ENCODE measurements at places on chromosomes 6 and 20. TPM values are rescaled to one million over a fixed set of nuclear protein-coding genes. Genes with fewer than 3 reads are reported as not detected.

The HSPA1B gene
- total RNA-seq, result 93.9 TPM

The OPN5 gene
- total RNA-seq, result not detected

The GSTA1 gene
- not detected for total RNA-seq

DNA sequence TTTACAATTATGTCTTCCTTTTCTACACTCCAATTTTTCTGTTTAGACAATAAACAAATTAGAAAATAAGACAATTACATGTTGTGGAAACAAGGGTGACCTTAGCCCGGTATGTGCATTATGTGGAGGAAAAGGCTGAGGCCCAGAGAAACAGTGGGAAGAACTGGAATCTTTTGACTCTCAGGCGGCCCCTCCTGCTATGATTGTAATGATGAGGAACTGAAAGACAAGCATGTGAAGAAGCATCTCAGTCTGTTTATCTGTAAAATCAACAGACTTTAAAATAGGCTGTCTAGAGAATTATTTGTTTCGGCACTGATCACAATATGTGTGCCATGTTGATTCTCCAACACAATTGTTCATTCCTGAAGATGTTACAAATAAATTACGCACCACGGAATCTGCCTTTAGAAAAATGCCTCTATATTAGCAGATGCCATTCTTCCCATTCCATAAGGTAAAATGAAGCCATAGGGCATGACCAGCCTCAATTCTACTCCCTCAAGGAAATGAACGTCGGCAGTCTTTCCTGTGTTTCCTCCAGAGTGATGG lies 1201.6 kb upstream of the CITED2 start:
- DNase-seq, result no peak
- H3K27me3 ChIP-seq, result no peaks in the 10 kb centered on the region
- H3K36me3 ChIP-seq, result no peaks in the 10 kb centered on the region
- no peak overlapping the region for H3K4me3 ChIP-seq
- H3K27ac ChIP-seq, result no peak overlapping the region

GRCh38 chr6:150126641-150127291 lies 16.1 kb upstream of the PPP1R14C start:
- H3K27me3 ChIP-seq, result no peaks in the 10 kb centered on the region
- H3K4me1 ChIP-seq, result no peaks in the 10 kb centered on the region
- no peak for DNase-seq
- no peak overlapping the region for H3K27ac ChIP-seq
- no peak overlapping the region for H3K4me3 ChIP-seq
